Activated naive CD8-positive, alpha-beta T cell treated with anti-CD3 and anti-CD28 coated beads, Interleukin-2, amount 10 ng/mL, durations not matched to agents 7 days and 5 days (primary cell): ENCODE measurements at places on chromosomes 3 and 15.

GRCh38 chr3:188976407-188976806, 195.4 kb upstream of the TPRG1 start:
- no peak for DNase-seq
- H3K4me3 ChIP-seq = no peak overlapping the region
- no peak overlapping the region for H3K27ac ChIP-seq
- H3K27me3 ChIP-seq = peaks cover 8% of the 10 kb centered on the region
- H3K4me1 ChIP-seq = peaks cover 31% of the 10 kb centered on the region

DNA sequence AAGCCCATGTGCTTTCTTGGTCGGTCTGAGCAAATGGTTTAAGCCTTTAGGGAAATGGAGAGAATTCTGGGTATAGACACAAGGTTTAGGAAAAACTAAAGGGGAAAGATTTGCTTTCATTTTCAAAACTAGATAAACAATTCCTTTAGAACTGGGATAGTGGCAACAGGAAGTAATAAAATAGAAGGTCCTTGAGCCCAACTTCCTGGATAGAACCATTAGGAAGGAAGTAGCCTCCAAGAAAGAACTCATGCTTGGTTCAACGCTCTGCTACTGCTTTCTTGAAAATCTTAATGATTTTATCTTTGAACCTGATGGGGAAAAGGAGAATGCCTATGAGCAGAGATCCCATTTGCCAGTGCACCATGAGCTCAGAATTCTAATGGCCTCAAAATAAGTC, 147.0 kb upstream of the THRB start:
- no peaks in the 10 kb centered on the region for H3K36me3 ChIP-seq
- no peak overlapping the region for H3K27ac ChIP-seq
- no peak overlapping the region for H3K4me3 ChIP-seq
- H3K4me1 ChIP-seq = no peaks in the 10 kb centered on the region

DNA sequence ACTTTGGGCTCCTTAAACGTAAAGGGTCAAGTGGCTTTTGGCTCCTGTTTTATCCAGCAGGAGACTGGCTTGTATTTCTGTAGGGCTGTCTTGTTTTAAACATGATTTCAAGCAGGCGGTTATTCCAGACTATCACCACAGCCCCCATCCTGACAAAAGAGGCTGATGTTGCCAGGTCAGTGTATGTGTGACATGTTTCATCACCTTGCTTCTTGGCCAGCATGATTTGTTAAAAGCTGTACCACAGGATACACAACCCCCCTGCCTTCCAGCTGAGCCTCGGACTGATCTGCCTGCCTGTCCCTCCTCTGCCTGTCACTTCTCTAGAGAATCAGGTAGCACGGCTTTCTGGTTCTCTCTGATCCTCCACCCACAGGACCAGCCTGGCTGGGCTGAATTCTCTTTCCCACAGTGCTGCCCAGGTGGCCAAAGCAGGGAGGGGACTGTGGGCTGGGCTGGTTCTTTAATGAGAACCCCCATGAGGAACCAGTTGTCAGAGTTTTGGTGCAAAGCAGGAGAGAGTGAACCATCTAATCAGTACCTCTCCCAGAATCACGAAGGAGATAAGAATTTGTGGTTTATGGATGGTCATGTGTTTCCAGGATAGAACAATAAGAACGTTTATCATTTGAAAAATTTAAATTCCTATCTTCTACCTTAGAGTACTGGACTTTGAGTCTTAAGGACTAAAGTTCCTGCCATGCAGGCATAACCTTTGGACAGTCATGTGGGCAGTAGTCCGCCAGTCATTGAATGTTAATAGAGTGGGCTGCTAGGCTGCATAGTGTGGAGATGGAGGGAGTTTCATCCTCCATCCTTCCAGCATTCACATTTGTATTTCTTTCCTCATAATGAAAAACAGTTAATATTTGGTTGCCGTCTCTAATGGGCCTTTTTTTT, 8.8 kb downstream of the ABHD6 start:
- no peak overlapping the region for H3K27ac ChIP-seq
- H3K4me3 ChIP-seq = no peak overlapping the region
- H3K27me3 ChIP-seq = no peaks in the 10 kb centered on the region
- DNase-seq = no peak
- peaks cover 3% of the 10 kb centered on the region for H3K36me3 ChIP-seq

GRCh38 chr15:99995543-99995942, 262.3 kb upstream of the LYSMD4 start:
- no peak overlapping the region for H3K4me3 ChIP-seq
- DNase-seq = no peak
- H3K36me3 ChIP-seq = no peaks in the 10 kb centered on the region
- no peak overlapping the region for H3K27ac ChIP-seq

DNA sequence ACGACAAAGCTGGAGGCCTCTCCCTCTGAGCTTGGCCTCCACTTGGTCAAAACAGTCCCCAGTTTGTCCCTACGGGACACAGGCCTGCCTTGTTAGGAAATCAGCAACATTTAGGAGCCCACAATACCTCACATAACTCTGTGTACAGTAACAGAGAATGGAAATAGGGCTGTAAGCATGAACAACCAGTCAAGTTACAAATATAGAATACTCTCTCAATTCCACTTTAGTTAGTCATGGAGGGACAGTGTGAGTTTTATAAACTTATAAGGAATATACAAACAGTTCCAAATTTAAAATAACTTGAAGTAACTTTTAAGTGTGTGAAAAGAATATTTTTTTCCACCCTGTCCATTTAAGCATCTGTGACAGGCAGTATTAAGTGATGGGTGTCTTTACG, 129.4 kb downstream of the PGPEP1L start:
- no peak overlapping the region for H3K4me3 ChIP-seq
- no peaks in the 10 kb centered on the region for H3K36me3 ChIP-seq
- no peak for DNase-seq
- H3K4me1 ChIP-seq = peaks cover 18% of the 10 kb centered on the region
- no peak overlapping the region for H3K27ac ChIP-seq

DNA sequence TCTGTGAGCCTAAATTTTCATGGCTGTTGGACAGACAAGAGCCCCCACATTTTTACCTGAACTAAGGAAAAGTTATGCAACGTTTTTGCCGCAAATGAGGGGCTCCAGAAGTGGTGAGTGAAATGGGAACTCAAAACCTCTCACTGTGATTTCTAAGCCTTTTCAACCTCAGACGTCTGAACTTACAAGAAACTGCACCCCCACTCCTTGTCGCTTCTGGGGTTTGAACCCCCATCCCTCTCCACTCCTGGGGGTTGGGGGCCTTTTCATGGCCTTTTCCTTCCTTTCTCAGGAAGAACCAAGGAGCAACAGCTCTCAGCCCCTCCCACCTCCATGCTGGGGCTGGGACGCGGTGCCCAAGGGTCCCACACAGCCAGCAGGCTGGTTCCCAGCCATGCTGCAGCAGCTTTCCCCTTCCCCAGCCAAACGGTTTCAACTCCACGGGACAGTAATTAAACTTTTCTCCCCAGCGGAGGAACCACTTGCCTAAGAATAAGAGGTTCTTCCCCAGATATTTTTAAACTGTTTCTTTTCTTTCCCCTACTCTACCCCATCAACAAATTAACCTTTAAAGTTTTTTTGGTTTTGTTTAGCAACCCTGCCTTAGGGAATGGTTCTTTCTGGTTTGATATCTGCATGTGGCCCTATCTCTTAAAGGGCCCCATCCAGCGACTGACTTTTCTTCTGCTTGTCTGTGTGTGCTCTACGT, 387.6 kb upstream of the CBLB start:
- no peaks in the 10 kb centered on the region for H3K27me3 ChIP-seq
- no peak overlapping the region for H3K4me3 ChIP-seq
- H3K27ac ChIP-seq = no peak overlapping the region
- DNase-seq = no peak
- peaks cover 3% of the 10 kb centered on the region for H3K4me1 ChIP-seq

GRCh38 chr3:43090238-43090637, 15.6 kb downstream of the POMGNT2 start:
- peaks cover 5% of the 10 kb centered on the region for H3K36me3 ChIP-seq
- peaks cover 4% of the 10 kb centered on the region for H3K4me1 ChIP-seq

DNA sequence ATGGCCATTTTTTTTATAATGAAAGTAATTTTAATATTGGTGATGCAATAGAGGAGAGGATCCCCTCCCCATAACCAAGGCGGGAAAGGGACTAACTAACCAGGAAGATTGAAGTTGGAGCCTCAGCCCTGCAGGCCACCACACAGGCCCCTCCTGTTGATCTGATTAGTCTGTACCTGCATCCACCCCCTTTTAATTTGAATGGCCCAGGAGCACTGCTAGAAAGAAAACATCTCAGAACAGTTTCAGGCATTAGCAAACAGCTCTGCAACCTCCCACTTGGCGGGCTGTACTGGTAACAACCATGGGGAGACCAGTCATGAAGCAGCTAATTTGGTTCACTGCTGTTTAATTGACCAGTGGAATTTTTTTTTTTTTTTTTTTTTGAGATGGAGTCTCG, 10.3 kb downstream of the CAV3 start:
- H3K4me1 ChIP-seq = peaks cover 2% of the 10 kb centered on the region
- no peaks in the 10 kb centered on the region for H3K36me3 ChIP-seq
- H3K27me3 ChIP-seq = peaks cover 7% of the 10 kb centered on the region
- no peak overlapping the region for H3K27ac ChIP-seq
- no peak for DNase-seq

DNA sequence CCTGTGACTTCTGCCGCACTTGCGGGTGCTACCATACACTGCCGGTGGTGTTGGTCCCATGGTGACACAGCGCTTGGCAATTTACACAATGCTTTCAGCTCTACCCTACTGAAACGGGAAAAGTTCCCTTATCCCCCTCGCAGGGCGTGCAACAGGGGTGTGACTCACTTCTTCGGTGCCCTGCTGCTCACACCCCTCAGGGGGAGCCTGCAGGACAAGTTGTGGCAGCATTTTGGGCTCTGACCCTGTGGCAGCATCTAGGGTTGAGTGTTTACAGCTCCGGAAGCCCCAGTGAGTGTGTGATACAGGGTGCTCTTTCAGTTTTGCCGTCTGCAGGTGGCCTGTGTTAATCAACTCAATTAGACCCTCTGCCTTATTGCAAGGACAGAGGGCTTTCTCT, 324.7 kb upstream of the RGMA start:
- no peak for DNase-seq
- no peaks in the 10 kb centered on the region for H3K4me1 ChIP-seq
- H3K27me3 ChIP-seq = no peaks in the 10 kb centered on the region
- H3K36me3 ChIP-seq = no peaks in the 10 kb centered on the region
- H3K4me3 ChIP-seq = no peak overlapping the region
- H3K27ac ChIP-seq = no peak overlapping the region

GRCh38 chr15:69119683-69120395, 40.6 kb upstream of the GLCE start:
- no peaks in the 10 kb centered on the region for H3K4me1 ChIP-seq
- DNase-seq = no peak
- no peak overlapping the region for H3K4me3 ChIP-seq
- H3K27me3 ChIP-seq = peaks cover 23% of the 10 kb centered on the region

DNA sequence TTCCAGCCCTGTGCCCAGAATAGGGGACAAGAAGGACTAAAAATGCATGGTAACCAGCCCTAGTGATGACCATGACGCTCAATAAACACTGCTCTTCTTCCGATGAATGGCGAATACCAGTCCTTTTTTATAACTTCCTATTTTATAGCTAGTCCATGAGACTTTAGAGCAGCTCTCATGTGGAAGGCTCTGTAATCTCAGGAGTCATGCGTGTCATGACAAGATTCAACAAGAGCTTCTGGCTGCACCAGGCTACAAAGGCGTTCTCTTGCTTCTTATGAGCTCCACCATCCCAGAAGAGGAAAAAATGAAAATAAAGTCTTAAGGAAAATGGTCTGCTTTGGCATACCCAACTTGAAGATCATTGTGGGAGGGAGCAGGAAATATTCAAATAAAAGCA, 141.0 kb downstream of the TMCO5A start:
- H3K4me1 ChIP-seq = peaks cover 14% of the 10 kb centered on the region
- DNase-seq = no peak
- no peak overlapping the region for H3K27ac ChIP-seq
- H3K27me3 ChIP-seq = peaks cover 61% of the 10 kb centered on the region

DNA sequence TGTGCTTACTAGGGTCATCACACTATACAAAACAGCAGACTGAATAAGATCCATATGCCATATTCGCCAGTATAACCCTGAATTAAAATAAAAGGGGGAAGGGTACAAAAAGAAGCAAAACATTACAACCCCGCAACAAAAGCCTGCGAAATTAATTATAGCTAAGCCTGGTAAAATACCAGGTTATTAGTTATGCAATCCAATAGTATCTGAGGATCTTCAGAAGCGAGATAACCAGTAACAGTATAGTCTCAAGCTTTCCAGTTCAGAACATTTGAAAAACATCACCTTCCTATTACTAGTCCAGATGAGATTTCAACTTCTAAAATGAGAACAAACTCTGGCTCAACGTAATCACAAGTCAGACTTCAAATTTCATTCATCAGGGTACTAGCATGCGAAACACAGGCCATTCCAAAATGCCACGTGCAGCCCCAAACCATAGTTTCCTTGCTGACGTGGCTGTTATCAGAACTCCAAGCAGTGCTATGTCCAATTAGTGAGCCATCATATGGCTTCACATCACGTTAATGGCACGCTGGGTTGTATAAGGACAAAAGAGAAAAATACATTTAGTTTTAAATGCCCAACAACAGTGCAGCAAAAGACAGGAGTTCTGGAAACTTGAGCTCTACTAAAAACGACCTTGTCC, 1.1 kb downstream of the SSR3 start:
- DNase-seq = no peak
- H3K27ac ChIP-seq = peak overlapping the region; percentile 89
- H3K36me3 ChIP-seq = peaks cover 24% of the 10 kb centered on the region
- H3K4me1 ChIP-seq = peaks cover 37% of the 10 kb centered on the region

DNA sequence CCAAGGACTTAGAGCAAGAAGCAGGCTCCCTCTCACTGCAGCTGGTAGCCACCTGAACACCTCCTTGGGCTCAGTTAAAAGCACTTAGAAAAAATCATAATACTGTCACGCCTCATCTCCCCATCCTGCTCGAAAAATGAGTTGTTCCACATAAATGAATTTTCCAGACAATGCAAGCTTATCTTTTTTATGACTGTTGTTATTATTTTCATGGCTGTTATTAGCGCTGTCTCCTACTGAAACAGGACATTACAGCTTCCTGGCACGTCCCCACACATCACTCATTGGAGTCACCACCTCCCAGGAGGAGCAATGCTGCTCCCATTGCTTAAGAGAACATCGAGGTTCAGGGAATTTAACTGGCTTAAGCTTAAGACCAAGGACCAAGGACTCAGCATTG, 26.5 kb downstream of the CCDC33 start:
- H3K36me3 ChIP-seq = no peaks in the 10 kb centered on the region
- no peak overlapping the region for H3K4me3 ChIP-seq
- DNase-seq = no peak

DNA sequence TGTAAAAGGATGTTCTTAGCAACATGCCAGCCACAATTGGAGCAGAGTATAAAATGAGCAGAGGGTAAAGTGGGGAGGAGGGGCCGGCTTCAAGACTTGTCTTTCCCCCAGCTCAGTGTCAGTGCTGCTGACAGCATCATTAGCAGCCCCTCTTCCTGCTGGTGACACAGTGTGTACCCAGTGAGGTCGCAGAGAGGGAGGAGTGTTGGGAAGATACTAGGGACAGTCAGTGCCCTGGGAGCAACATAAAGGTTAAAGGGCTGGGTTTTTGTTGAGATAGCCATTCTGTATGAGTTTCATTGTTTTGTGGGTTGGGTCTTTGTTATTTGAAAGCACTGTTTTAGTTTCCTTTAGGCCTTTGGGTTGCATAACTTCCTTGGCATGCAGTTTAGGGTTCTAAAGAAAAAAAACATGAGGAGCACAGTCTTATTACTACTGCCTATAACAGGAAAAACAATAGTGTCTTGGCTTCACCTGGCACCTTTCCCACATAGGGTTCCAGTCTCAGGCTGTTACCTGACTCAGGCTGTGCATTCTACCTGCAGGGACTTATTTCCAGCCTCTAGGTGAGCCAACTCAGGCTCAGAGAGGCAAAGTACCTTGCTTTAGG, 94.1 kb upstream of the SKOR1 start:
- no peak for DNase-seq
- peaks cover 15% of the 10 kb centered on the region for H3K4me1 ChIP-seq
- H3K36me3 ChIP-seq = peaks cover 10% of the 10 kb centered on the region
- H3K27ac ChIP-seq = no peak overlapping the region
